ENCODE measurements at places on chromosomes 16 and 17.

DNA sequence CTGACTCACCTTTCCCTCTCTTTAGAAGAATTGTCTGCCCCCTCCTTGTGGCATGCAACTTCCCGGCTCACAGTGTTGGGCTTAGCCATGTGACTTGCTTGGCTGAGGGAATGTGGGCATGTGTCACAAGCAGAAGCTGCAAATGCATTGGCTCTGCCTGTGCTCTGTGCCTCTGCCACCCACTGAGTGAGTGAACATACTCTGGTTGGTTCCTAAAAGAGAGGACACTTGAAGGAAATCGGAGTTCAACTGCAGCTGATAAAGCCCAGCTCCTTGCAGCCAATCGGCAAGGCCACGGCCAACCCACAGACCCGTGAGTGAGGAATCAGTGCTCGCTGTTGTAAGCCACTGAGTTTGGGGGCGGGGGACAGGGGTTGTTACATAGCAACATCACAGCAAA, 10.9 kb upstream of the GINS2 start:
- DNase-seq = no peak

GRCh38 chr17:38343608-38344419, at the start of gene GPR179:
GPR179 (minus strand) TSS chr17:38343956; CDS start chr17:38343789, 167 bp downstream.
- DNase-seq = peak; percentile 12

GRCh38 chr16:83211711-83212110, 584.9 kb downstream of the CDH13 start:
- DNase-seq = no peak

GRCh38 chr16:52617591-52617990, 70.6 kb upstream of the TOX3 start:
- no peak for DNase-seq

- DNase-seq = no peak
These were observed 9.0 kb upstream of the MYO15A start for GRCh38 chr17:18099516-18099915.

DNA sequence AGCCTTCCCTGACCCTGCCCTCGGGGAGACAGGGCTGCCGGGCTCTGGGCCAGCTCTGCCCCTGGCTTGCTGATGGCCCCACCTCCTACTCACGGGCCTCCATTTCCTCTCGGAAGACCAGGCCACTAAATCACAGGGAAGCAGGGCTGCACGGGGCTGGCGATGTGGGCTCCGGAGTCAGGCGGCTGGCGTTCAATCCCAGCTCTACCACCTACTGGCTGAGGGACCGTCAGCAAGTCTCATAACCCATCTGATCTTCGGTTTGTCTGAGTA, 113.4 kb downstream of the AMFR start:
- DNase-seq = no peak

DNA sequence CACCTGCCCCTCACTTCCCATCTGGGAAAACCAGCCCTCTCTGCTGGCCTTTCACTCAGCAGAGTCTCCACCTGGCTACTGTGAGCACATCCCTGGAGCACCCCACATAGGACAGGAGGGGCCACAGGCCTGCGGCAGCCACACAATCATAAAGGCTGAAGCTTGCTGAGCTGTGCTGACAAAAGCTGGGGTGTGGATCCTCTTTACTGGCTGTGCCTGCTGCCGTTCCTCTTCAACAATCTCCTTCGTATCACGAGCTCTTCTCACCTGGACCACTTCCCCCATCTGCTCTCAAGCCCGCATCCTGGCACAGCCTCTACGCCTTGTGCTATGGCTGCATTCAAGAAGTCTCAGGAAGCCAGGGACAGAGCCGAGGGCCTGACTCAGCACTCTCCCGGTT, 86.1 kb downstream of the ZNF778 start:
- DNase-seq = peak; percentile 82

- DNase-seq = no peak
These were observed 1.6 kb downstream of the RNF213 start for GRCh38 chr17:80262291-80262690.

- DNase-seq = no peak
These were observed 4.9 kb downstream of the DOK4 start for GRCh38 chr16:57481421-57481820.

DNA sequence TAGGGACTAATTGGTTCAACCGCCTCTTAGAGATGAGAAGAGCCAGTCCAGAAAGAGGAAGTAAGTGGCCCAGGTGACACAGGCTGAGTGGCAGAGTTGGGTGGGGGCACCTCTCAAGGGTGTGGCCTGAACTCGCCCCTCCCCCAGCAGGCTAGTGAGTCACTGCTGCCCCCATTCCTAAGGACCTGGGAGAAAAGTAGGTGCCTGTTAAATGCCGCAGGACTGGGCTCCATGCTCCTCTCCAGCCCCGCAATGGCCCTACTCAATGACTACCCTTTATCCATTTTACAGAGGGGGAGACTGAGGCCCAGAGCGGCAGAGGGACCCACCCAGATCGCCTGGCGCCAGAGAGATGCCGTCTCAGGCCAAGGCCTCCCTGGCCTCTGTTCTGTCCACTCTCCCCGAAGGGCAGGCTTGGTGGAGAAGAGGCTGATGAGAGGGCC, 8.1 kb downstream of the TMEM235 start:
- DNase-seq = no peak

- DNase-seq = no peak
These were observed 599 bp downstream of the MRC2 start for GRCh38 chr17:62627904-62628633.

DNA sequence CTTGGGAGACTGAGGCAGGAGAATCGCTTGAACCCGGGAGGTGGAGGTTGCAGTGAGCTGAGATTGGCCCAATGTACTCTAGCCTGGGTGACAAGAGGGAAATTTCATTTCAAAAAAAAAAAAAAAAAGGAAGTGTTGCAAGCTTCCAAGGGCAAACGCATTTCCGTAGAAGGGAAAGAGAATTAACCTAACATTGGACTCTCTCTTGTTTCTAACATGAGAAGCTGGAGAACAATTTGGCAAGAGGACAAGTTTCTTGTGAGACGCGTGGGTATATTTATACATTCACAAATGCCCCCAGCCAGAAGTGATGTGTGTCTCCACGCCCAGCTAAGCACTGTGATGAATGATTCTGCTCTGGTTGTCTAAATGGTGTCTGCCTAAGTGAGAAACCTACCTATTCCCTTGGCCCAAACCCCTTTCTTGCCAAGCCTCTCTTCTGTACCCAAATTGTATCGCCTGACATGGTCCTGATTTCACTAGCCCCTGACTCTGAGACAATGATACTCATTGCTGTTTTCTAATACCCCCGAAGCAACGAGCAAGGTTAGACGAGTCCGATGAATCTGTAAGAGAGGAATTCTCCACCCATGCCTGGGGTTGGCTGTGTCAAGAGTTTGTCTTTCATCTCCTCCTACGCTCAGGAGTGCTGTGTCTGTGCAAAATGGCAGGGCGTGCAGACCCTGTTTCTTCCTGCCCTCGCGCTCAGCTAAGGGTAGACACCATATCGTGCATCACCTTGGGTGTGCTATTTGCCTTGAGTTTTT, 14.2 kb upstream of the ST6GALNAC2 start:
- DNase-seq = no peak

- peak; percentile 78 for DNase-seq
These were observed 32.9 kb downstream of the TK2 start for GRCh38 chr16:66516808-66517585.

DNA sequence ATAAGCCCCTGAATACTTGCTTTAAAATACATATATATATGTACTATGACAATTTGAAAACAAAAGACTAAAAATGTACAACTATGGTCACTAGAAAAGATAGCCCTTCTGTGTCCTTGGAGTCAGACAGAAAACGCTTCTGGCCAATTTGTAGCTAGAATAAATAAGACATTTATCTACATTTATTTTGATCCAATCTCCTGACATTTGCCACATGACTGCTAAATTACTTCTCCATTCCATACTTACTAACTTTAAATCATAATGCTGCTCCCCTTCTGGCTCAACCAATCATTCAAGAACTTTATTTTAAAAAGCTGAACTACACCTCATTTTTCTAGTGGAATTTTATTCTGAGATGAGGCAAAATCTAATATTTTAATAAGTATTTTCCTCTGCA, 65.8 kb downstream of the CYTH1 start:
- no peak for DNase-seq

DNA sequence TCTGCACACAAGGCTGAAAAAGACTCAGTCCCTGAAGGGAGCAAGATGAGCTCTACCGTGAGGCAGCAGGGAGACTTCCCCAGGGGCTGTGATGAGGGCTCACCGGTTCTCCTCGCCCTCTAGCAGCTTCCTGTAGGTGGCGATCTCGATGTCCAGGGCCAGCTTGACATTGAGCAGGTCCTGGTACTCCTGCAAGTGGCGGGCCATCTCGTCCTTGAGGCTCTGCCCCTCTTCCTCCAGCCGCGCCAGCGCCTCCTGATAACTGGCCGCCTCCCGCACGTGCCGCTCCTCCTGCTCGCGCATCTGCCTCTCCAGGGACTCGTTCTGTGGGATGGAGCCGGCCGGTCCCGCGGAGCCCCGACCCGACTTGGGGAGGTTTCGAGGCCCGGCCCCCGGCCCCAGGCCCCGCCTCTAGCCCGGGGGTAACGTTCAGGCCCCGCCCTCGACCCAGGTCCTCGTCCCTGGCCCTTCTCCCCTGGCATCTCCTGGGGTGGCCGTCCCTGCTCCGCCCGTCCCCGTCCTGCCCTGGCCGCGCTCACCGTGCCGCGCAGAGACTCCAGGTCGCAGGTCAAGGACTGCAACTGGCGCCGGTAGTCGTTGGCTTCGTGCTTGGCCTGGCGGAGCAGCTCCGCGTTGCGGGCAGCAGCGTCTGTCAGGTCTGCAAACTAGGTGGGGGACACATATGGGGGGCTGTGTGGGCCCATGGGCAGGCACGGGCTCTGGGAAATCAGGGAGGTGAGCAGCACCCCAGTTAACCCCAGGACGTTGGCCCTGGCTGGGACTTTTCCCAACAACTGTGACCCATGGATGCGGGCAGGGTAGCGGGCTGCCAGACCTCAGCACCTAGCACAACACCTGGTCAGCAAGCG, 3.9 kb downstream of the GFAP start:
- no peak for DNase-seq

- DNase-seq = no peak
These were observed 82.5 kb downstream of the OR1D5 start for GRCh38 chr17:2980904-2981246.
